GM12864 (cell line): ENCODE measurements at places on chromosomes 2 and 18.
A peak's percentile ranks its signal among the peaks of the same experiment; 100 is the strongest.

GRCh38 chr2:203909261-203909967 is 27.1 kb upstream of the ICOS start:
- DNase-seq: no peak

GRCh38 chr2:233836359-233836758 is 18.0 kb downstream of the HJURP start:
- no peak for DNase-seq

DNA sequence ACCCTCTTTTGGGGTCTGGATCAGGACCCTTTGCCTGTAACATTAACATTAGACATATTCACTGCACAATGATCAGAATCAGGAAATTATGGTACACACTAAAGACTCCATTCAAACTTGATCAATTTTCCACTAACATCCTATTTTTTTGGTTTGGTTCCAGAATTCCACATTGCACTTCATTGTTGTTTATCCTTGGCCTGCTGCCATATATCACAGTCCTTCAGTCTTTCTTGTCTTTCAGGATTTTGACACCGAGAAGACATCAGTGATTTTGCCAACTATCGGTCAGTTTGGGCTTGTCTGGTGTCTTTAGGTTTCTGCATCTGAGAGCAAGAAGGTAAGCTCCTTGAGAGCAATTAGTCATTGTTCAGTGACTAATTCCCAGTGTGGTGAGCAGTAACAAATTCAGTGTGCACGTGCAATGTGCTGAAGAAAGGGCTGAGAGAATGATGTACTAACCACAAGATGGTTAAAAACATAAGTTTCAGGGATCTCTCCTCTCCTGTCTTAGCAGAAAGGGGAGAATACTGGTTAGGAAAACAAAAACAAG is 23.5 kb downstream of the MARCHF4 start:
- no peak for DNase-seq

GRCh38 chr2:229153951-229154350 is 117.1 kb downstream of the PID1 start:
- DNase-seq: no peak

- no peak for DNase-seq
These were observed 308.6 kb downstream of the PARD3B start for GRCh38 chr2:204853905-204854304.

DNA sequence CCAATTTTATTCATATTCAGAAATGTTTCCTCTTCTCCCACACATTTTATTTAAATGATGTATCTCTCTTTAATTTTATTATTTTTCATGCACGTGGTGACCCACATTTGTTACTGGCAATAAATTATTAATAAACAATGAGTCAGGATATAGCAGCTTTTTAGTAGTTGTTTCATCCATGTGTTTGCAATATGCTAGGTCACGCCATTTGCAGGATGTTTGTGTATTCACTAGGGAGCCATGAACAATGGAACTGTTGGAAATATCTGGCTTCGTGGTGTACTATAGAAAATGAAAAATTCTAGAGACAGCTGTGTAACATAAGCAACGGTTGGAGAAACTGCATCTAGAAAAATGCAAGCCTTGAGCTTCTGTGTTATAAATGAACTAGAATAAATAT is 176.0 kb upstream of the COL3A1 start:
- no peak for DNase-seq

GRCh38 chr2:188746727-188747126 is 227.4 kb upstream of the COL3A1 start:
- DNase-seq: no peak

- DNase-seq: no peak
These were observed 87.7 kb upstream of the FSHR start for GRCh38 chr2:49241991-49242390.

- DNase-seq: no peak
These were observed 193.8 kb upstream of the STK17B start for GRCh38 chr2:196365145-196365544.

- no peak for DNase-seq
These were observed 546 bp downstream of the CHPF start for GRCh38 chr2:219542931-219543595.

DNA sequence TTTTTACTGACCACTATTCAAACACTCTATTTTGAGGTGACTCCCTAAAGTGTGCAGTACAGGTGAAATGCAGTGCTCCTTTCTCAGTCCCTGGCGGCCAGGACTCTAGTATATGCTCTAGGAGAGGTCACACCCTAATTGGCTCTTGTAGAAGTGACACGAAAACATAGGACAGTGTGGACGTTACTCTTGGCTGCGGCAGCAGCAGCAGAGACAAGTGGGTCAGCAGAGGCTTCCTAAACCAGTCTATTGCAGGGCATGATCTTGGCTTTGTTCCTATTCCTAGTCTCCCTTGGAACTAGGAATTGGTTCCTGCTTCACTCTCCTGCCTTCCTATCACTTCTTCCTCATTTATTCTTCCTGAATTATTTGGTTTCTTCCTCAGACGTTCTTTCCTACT is 10.1 kb upstream of the ONECUT2 start:
- no peak for DNase-seq

- DNase-seq: no peak
These were observed 208.2 kb upstream of the REV1 start for GRCh38 chr2:99697811-99698568.

DNA sequence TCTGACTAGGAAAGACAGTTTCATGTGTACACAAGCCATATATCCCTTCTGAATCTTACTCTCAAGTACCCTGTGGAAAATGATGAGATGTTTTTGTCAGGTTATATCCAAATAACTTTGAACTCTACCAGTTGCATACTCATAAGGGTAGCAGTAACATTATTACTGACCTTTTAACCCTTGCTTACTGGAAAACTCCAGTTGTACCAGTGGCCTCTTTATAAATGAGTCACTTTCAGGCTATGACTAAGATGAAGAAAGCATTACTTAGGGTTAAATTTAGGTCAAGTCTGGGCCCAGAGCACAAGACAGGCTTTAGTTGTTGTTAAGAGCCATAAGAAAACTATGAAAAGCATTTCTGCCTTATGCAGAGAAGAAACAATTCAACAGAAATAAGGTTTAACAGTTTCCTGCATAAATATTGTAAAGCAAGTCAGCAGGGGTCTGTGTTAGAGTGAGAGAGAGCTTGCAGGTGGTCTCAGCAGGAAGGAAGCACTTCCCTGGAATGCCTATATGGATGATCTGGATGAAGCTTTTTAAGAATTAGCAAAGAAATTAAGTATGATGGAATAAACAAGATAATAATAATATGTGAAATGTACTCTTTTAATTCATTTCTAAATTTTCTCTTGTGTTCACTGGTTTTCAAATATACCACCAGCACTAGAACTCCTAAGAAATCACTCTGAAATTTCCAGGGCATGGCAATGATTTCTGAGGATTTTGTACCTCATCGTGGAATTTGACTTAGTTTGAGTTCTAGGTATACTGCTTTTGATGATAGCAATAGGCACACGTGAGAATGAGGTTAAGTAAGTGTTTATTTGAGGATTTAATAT is 126.6 kb downstream of the UBE2E3 start:
- DNase-seq: peak; percentile 87

DNA sequence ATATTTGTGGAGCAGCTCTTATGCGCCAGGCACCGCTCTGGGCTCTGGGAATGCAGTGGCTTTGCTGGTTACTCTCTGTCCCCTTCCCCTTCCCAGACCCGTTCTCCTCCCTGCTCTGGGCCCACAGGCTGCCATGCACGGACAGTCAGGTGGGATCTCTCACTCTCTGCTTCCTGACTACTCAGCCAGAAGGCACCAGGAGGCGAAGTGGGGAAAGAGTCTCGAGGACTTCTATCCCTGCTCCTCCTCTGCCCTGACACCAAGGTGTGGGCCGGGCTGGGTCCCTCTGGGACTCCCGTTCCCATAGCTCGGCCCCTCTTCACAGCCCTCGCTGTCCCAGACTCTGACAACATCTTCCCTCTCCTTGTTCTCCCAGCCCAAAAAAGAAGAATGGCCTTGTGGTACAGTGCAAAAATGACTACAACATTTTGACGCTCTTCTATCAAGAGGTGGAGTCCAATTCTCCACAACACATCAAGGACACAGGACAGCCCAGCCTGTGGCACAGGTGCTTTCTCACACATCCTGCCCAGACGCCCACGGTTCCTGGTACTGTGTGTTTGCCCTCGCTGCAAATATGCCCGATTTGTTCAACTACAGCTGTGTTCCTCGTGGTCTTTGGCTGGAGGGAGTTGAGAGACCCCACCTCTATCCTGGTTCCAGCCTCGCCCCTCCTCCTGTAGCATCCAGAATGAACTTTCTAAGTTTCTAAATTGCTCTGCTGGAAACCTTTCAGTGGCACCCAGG is 14.0 kb upstream of the DUSP2 start:
- no peak for DNase-seq

- DNase-seq: no peak
These were observed 89.4 kb upstream of the MCFD2 start for GRCh38 chr2:47004905-47005495.

DNA sequence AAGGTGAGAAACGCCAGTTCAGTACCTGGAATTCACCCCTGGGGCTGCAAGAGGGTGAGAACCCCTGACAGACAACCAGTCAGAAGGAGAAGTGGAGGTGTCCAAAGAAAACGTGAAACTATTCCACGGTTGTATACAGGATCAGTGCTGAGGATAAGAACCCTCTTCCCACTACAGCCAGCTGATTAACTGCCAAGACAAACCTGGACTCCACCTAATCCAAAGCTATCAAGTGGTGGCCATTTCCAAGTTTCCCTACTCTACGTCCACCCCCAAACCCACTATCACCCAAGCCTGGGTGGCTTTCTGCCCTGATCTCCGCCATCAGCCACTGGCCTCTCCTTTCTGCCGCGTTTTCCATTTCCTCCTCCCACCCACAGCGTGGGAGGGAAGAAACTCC is 312.3 kb upstream of the ID2 start:
- DNase-seq: no peak

GRCh38 chr2:236793023-236794011 is 223.7 kb downstream of the ACKR3 start:
- DNase-seq: no peak

DNA sequence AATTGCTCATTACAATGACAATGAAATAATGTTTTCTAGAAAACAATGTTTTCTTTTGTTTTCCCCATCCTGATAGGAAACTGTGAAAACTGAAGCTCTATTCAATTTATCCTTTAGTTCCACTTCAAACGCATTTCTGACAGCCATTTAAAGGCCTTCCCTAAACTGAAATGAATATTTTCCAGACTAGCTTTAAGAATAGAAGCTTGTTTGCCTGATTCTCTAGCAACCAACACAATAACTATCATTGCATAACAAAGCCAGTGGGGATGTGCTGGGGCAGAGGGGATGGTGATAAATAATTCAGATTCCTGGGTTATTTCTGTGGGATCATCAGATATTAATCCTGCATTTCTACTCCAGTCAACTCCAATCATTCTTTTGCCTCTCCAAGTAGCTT is 427.1 kb downstream of the RND3 start:
- DNase-seq: no peak

DNA sequence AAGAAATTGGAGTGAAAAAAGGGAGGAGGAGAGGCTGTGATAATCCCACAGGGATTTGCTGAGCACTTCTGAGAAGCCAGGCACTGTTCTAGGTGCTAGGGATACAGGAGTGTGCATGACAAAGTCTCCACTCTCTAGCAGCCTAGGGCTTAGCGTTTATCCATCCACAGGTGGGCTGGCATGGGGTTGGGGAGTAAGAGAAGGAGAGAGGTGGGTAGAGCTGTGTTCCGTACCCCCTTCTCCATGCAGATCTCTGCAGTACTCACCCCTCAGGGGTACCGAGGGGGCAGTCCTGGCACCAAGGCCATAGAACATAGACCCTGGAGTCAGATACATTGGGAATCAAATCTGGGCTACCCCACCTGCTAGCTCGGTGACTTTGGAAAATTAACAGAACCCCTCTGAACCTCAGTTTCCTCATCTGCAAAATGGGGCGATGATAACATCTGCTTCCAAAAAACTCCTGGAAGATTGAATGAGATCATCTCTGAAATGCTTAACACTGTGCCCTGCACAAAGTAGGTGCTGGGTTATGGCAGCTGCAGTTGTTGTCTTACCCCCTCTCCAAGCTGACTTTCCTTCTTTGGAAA is 18.6 kb downstream of the FOSL2 start:
- DNase-seq: no peak

DNA sequence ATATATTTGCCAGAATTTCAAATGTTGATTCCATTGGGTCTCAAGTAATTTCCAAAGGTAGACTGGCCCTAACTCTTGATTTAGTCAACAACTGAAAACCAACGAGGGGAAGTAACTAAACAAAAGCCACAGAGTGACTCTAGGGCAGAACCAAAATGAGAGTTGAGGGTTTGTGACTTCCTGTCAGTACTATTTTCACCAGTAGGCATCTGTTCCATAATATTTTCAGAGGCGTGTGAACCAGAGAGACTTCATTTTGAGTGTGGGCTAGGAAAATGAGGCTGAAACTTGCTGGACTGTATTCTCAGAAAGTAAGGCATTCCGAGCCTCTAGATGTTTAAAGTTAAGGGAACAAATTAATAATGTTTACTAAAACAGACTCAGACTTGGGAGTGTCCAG is 70.6 kb downstream of the GDF7 start:
- DNase-seq: peak; percentile 62
